ENCODE measurements at places on chromosomes 3 and 15. TPM values are rescaled to one million over a fixed set of nuclear protein-coding genes. Genes with fewer than 3 reads are reported as not detected.

Gene SH2D7
- not detected for total RNA-seq

Gene TICRR
- total RNA-seq, result under 0.01 TPM

Gene DGKG
- total RNA-seq, result 169 TPM

Gene CADM2
- 11.4 TPM for total RNA-seq

Gene GABRG3
- not detected for total RNA-seq

GRCh38 chr3:194255252-194256039 lies 95.7 kb downstream of the CPN2 start:
- H3K36me3 ChIP-seq, result no peaks in the 10 kb centered on the region
- DNase-seq, result peak; percentile 96
- no peak overlapping the region for H3K27ac ChIP-seq
- H3K4me1 ChIP-seq, result peaks cover 10% of the 10 kb centered on the region

DNA sequence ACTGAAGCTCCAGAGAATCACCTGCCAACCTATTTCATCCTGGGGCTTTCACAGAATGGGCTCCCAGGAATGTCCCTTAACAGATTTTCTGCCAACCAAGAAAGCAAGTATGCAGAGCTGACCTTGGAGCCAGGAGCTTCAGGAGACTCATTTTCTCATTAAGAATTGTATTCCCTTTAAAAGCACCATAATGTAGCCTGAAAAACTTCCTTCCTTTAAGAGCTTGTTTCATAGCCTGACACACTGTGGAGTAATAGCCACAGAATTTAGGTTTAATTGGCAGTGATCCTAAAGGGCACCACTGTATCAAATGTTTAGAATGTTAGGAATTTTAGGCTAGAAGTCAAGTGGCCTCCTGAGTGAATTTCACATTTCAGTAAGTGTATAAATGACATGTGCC lies 309.8 kb downstream of the GBE1 start:
- no peaks in the 10 kb centered on the region for H3K36me3 ChIP-seq
- H3K4me3 ChIP-seq, result no peak overlapping the region

DNA sequence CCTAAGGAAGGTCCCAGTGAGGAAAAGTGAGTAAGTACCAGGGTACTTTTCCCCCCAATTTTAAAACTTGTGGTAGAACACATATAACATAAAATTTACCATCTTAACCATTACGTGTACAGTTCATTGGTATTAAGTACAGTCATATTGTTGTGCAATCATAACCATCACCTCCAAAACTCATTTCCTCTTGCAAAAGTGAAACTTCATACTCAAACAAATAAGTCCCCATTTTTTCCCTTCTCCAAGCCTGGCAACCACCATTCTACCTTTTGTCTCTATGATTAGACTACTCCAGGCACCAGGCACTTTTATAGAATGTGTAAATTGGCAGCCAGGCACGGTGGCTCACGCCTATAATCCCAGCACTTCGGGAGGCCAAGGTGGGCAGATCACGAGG lies 12.2 kb downstream of the PRC1 start:
- no peaks in the 10 kb centered on the region for H3K4me1 ChIP-seq
- no peak overlapping the region for H3K4me3 ChIP-seq
- H3K27me3 ChIP-seq, result no peaks in the 10 kb centered on the region
- H3K36me3 ChIP-seq, result no peaks in the 10 kb centered on the region
- no peak for DNase-seq

- peak overlapping the region; percentile 59 for H3K4me3 ChIP-seq
- peaks cover 24% of the 10 kb centered on the region for H3K4me1 ChIP-seq
- no peaks in the 10 kb centered on the region for H3K36me3 ChIP-seq
- H3K27me3 ChIP-seq, result peaks cover 24% of the 10 kb centered on the region
- no peak for DNase-seq
Measured at GRCh38 chr3:160224811-160225175, 429 bp upstream of the C3orf80 start.

- no peak overlapping the region for H3K27ac ChIP-seq
- peaks cover 22% of the 10 kb centered on the region for H3K4me1 ChIP-seq
- H3K4me3 ChIP-seq, result no peak overlapping the region
- no peaks in the 10 kb centered on the region for H3K27me3 ChIP-seq
Measured at GRCh38 chr15:77023576-77024272, 28.8 kb downstream of the PSTPIP1 start.

- no peak for DNase-seq
- H3K27me3 ChIP-seq, result no peaks in the 10 kb centered on the region
- H3K27ac ChIP-seq, result no peak overlapping the region
- no peaks in the 10 kb centered on the region for H3K36me3 ChIP-seq
- H3K4me1 ChIP-seq, result no peaks in the 10 kb centered on the region
Measured at GRCh38 chr3:175046601-175047000, 187.5 kb downstream of the NAALADL2 start.

DNA sequence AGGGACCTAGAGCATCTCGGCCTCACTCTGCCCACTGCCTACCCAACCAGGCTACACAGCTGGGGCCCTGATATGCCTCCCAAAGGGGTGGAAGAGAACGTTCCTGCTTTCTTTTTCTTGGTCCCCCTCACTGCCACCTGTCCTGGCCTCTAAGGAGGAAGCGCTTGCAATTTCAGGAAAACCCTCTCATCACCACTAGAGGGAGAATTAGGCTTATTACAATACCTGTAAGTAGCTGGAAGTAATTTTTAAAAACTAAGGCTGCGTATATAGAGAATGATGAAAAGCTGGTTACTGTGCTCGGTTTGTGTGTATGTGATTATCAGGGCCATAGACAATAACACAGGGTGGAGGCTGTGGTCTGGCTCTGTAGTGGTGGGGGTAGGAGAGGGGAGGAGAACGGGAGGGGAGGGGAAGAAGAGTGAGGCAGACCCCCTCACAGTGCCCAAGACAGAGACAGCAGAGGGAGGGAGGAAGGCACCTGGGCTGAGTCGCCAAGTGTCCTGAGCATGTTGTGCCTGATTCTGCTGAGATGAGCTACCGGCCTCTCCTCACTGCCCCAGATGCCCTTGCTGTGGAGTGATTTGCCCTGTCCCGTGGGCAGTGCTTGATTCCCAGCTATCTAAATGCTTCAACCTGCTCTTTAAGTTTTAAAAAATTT lies 3.3 kb downstream of the GABRG3 start:
- H3K4me1 ChIP-seq, result no peaks in the 10 kb centered on the region
- no peak overlapping the region for H3K27ac ChIP-seq
- no peak for DNase-seq
- no peaks in the 10 kb centered on the region for H3K36me3 ChIP-seq

DNA sequence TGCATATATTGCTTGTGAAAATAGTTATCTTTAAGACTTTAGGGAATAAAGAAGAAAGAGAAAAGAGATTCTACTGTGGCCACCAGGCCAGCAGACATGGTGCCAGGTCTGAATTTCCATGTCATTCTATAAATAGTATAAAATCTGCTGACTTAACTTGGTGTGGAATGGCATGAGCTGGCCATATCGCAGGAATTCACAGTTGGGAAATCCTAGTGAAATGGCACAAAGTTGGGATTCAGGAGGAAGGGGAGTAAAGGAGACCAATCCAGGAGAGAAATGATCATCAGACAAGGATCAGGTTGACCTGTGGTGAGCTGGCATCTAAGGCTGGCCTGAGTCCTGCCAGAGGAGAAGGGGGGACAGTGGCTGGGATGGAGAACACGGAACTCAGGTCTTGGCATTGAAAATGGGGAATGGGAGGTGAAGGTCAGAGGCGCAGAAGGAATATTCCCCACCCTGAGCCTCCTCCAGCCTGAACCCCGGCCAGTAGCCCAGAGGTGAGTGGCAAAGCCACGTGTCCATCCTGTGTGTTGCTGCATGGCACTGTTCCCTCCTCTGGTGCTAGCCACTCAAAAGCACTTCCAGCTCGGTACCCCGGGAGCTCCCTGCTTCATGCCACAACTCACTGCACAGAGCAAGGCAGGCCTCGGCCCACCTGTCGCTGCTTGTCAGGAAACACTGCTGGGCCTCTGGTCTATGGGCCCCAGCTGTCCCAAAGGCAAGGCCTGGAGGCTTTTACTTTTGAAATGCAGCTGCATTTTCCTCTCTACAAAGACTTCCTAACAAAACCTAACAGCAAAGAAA lies 51.4 kb downstream of the SSUH2 start:
- no peaks in the 10 kb centered on the region for H3K27me3 ChIP-seq
- no peaks in the 10 kb centered on the region for H3K36me3 ChIP-seq
- H3K4me3 ChIP-seq, result no peak overlapping the region
- peaks cover 7% of the 10 kb centered on the region for H3K4me1 ChIP-seq

- no peak overlapping the region for H3K4me3 ChIP-seq
- H3K4me1 ChIP-seq, result no peaks in the 10 kb centered on the region
- DNase-seq, result no peak
- H3K27ac ChIP-seq, result no peak overlapping the region
- no peaks in the 10 kb centered on the region for H3K36me3 ChIP-seq
Measured at GRCh38 chr3:128145279-128145678, 8.0 kb upstream of the EEFSEC start.

GRCh38 chr15:33030315-33030714 lies 164.2 kb downstream of the FMN1 start:
- no peaks in the 10 kb centered on the region for H3K27me3 ChIP-seq
- no peak overlapping the region for H3K4me3 ChIP-seq
- H3K36me3 ChIP-seq, result no peaks in the 10 kb centered on the region
- no peaks in the 10 kb centered on the region for H3K4me1 ChIP-seq
- no peak overlapping the region for H3K27ac ChIP-seq
- DNase-seq, result no peak

DNA sequence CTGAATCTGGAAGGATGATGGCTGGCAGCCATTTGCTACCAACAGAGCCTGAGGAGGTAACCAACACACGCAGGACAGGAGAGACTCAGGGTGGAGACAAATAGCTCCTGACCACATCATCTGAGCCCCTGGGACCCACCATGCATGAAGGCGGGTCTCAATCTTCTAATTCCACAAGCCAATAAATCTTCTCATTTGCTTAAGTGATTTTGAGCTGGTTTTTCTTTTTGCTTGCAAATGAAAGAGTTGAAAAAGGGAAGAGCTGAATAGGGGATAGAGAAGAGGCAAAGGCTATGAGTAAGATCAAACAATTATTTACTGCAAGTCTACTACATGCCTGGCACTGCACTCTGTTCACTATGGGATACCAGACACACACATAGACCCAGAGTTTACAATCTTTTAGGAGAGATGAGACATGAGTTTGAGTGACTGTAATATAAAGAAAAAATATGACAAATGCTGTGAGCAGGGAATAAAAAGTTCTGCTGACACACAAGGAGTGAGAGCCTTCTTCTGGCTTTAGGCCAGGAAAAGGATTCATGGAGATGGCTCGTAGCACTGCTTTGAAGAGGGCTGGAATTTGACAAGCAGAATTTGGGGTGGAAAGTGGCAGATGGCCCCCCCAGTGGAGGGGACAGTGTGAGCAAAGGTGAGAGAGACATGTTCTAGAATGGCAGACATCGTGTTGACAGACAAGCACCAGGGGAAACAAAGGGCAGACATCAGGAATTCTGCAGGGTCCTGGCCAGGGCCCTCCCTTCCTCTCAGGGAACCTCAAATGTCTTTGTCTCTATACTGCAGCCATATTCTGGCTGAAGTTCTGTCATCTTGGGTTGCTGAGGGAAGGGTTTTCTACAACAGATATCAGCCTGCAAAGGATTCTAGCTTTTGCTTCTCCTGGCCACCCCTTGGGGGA lies 69.8 kb upstream of the WNT5A start:
- peaks cover 16% of the 10 kb centered on the region for H3K4me1 ChIP-seq
- no peak for DNase-seq
- no peak overlapping the region for H3K4me3 ChIP-seq
- H3K27me3 ChIP-seq, result no peaks in the 10 kb centered on the region
- no peaks in the 10 kb centered on the region for H3K36me3 ChIP-seq
- H3K27ac ChIP-seq, result no peak overlapping the region

DNA sequence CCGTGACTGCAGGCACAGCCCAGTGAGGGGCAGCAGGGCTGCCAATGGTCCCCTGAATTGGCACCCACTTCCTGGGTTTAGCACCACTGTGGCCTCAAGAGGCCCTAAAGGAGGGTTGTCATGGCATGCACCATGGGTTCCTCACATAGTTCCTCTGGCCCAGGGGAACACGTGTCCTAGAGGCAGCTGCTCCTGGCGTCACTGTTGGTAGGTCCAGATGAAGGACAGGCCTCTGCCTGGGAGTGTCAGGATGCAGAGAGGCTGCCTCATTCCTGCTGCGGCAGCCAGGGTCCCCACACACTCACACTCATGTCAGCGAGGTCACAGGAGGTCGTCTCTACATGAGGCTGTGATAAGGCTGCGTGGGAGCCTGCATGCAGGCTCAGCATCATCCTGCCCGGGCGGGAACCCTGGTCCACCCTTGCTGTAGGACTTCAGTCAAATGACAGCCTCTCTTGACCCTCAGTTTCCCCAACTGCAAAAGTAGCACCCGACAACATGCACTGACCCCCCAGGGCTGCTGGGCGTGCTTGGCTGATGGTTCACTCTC lies 26.1 kb upstream of the SFMBT1 start:
- H3K4me1 ChIP-seq, result peaks cover 17% of the 10 kb centered on the region
- no peak overlapping the region for H3K27ac ChIP-seq
- peak overlapping the region; percentile 78 for H3K4me3 ChIP-seq

GRCh38 chr3:150396956-150397550 lies 11.0 kb upstream of the TSC22D2 start:
- no peaks in the 10 kb centered on the region for H3K4me1 ChIP-seq
- no peaks in the 10 kb centered on the region for H3K36me3 ChIP-seq
- H3K27ac ChIP-seq, result no peak overlapping the region
- no peak for DNase-seq

DNA sequence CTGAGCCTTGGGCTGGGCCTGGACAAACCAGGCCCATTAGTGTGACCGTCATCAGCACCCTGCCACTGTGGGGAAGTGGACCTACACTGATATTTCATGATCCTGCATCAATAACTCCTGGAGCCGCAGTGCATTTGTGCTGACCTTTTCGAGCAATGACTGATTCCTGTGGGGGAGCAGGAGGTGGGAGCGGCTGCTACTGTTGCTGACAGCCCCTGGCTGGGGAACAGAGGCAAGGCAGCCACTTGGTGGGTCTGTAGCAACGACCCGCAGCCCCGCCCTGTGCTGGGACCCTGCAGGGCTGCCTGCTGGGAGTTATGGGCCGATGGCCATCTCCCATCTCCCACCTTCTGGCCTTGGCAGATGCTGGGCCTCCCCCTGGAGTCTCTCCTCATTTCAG lies 42.1 kb downstream of the CCDC33 start:
- no peak overlapping the region for H3K27ac ChIP-seq
- no peaks in the 10 kb centered on the region for H3K36me3 ChIP-seq
- no peak for DNase-seq
- H3K27me3 ChIP-seq, result peaks cover 65% of the 10 kb centered on the region
